ENCODE measurements at places on chromosomes 6 and 20.
A peak's percentile ranks its signal among the peaks of the same experiment; 100 is the strongest.

DNA sequence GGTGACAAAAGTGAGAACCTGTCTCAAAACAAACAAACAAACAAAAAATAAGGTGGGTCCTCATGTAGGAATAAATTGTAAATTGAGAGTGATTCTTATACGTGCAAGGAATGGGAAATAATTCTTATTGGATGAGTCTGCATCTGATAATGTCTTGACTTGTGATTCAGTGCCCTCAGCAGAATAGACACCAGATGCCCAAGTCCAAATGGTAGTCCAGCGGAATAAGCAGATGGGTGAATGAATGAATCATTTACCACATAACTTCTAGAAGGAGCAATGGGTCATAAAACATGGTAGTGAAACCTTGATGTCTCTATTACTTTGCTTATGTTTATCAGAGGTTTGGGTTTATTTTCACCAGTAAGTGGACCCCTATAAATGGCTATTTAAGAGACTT, 747.7 kb downstream of the PHF3 start:
- no peak for DNase-seq

- DNase-seq: peak; percentile 84
These were observed 52.1 kb downstream of the TMEM200A start for GRCh38 chr6:130417951-130418350.

- DNase-seq: no peak
These were observed 28.5 kb upstream of the SNRPB2 start for GRCh38 chr20:16701296-16701695.

- DNase-seq: no peak
These were observed 240.0 kb downstream of the FOXC1 start for GRCh38 chr6:1849691-1850090.

GRCh38 chr6:153001767-153002612, 519 bp downstream of the MTRF1L start:
- DNase-seq: no peak

- DNase-seq: no peak
These were observed 81.0 kb downstream of the FYN start for GRCh38 chr6:111792241-111792640.

GRCh38 chr20:17680836-17681725, 961 bp downstream of the RRBP1 start:
- DNase-seq: peak; percentile 34

DNA sequence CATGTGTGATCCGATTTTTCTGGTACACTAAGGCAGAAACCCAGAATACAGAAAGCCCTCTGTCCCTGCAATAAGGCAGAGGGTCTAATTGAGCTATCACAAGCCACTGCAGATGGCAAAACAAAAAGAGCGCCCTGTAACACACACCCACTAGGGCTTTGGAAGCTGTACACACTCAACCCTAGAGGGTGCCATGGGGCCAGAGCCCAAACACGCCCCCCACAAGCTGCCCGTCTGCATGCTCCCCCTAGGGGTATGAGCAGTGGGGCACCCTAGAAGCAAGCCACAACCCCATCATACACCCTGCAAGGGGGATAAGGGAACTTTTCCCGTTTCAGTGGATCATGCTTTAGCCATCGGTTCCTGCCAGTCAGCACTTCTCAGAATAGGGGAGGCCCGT, 62.2 kb upstream of the PDE10A start:
- DNase-seq: no peak

DNA sequence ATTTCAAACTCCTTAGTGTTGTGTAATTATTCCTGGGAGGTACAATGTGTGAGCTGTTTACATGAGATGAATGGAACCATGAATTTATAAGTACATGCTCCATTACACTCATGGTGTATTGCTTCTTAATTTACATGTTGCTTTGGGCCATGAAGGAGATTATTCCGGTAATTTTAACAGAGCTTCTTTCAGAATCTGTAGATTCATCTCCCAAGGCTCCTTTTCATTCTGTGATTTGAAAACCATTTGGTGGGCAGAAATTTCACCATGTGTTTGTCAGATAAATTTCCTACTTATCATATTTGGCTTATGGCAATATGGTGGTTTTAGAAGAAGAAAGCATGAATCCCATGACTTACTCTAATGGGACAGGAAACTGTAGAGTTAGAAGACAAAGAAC, 421.6 kb upstream of the EYS start:
- DNase-seq: no peak

DNA sequence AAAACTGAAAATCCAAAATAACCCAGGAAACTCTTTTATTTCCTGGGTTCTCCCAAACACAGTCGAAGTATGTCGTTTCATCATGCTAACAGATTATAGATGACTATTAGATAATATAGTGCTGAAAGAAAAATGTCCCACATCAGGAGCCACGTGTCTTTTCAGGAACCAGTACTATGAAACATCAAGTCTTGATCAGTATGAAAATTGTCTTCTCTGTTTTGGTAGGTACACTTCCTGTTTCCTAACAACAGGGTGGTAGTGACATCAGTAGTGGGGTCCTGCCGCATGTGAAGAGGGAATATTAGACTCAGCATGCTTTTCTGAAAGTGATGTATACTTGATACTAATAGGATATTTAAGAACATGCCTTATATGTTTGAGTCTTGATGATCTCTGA, 136.7 kb downstream of the HIVEP1 start:
- peak; percentile 40 for DNase-seq

DNA sequence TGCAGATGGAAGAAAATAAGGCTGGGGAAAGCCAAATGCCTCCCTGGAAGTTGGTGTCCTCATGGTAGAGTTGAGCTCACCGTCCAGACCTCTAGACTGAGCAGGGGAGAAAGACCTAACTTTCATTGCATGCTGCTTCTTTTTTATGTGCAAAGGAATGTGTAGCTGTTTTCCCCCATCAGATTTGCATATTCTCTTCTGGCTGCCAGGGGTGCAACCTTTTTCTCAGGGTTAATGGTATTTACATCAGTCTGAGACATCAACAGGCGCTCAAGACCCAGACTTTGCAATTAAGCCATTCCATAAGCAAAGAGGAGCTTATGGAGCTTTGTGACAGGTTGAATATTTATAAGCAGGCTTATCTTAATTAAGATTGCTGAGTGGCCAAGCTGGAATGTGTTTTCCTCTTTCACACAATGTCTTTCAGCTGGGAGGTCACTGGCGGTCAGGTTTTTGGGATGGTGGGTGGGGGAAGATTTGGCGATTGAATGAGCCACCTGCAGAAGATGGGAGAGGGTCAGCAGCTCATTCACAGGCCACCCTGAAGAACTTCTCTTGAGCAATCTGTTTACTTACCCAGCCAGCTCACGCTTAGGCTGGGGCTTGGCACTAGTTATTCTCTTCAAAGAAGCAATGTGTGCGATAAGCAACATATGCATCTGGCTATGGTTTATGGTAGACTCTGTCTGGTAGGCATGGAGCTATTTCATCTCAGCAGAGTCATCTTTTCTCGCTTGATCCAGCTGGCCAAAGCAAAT, 88.6 kb downstream of the SCP2D1 start:
- DNase-seq: no peak

- DNase-seq: no peak
These were observed 10.2 kb downstream of the LAMA4 start for GRCh38 chr6:112243861-112244827.

GRCh38 chr6:89986650-89987074, 92.4 kb downstream of the GJA10 start:
- DNase-seq: peak; percentile 89

DNA sequence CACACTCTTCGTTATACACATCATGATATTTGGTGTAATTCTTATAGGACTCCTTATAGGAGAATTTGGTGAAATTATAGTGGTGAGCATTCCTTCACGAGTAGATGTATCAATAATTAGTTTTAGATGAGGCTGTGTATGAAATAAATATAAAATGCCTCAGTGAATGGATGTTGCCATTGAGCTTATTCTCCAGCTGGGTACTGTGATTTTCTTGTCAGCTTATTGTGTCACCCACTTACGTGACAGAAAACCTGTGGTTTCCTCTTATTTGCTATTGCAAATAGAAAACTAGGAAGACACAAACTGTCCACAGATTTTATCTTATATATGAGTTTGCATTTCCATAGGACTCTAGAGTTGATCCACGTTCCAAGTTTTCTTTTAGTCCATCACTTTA, 439.9 kb upstream of the RNF217 start:
- no peak for DNase-seq

- DNase-seq: no peak
These were observed 66.0 kb upstream of the BTBD3 start for GRCh38 chr20:11851646-11852045.

DNA sequence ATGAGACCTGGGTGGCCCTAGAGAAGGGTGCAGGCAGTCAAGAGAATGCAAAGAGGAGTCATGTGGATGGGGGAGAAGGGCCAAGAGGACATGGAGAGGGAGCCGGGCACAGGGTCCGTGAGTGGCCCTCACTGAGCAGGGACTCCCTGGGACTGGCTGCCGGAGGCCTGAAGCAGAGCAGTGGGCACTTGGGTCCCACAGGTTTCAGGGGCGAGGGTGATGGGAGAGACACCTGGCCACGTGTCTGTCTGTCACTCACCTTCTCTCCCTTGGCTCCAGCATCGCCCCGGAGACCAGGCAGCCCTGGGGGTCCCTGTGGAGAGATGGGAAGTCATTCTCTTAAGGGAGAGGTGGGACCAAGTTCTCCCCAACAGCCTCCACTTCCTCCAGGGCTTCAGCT, 25.5 kb downstream of the COL11A2 start:
- no peak for DNase-seq

DNA sequence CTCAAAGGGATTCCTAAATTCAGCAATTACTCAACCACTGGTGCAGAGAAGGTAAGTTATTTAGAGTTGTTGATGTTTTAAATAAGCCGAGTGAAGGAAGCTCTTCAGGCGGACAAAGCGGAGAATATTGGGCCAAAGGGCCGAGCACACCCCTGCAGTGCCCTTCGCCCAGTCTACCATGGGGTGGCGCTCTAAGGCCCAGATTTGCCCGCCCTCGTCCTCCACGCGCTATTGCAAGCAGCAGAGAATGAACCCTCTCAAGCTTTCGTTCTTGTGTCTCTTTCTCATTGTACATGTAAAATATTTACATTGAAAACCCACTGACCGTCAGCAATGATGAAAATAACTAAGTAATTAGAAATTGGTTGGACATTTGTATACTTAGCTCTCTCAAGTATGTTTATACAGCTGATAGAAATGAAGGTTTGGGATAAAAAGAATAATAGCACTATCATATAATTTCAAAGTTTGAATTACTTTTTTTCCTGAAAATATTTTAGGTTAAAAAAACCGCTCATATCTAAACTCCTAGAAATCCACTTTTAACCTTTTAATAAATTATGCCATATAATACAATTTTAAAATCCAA, 195.0 kb upstream of the CEP162 start:
- DNase-seq: peak; percentile 3

DNA sequence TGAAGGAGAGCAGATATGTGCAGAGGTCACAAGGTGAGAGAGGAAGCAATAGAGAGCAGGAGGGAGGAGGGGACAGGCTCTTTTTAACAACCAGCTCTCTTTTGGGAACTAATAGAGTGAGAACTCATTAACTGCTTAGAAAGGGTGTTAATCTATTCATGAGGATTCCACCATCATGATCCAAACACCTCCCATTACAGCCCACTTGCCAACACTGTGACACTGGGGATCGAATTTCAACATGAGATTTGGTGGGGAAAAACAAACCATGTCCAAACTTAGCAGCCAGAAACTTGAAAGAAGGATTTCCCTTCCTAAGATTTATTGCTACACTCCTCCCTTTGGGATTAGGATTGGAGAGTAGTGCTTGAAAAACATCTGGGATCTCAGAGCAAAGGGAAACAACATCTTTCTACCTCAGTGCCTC, 135.5 kb upstream of the PLCB4 start:
- DNase-seq: no peak

DNA sequence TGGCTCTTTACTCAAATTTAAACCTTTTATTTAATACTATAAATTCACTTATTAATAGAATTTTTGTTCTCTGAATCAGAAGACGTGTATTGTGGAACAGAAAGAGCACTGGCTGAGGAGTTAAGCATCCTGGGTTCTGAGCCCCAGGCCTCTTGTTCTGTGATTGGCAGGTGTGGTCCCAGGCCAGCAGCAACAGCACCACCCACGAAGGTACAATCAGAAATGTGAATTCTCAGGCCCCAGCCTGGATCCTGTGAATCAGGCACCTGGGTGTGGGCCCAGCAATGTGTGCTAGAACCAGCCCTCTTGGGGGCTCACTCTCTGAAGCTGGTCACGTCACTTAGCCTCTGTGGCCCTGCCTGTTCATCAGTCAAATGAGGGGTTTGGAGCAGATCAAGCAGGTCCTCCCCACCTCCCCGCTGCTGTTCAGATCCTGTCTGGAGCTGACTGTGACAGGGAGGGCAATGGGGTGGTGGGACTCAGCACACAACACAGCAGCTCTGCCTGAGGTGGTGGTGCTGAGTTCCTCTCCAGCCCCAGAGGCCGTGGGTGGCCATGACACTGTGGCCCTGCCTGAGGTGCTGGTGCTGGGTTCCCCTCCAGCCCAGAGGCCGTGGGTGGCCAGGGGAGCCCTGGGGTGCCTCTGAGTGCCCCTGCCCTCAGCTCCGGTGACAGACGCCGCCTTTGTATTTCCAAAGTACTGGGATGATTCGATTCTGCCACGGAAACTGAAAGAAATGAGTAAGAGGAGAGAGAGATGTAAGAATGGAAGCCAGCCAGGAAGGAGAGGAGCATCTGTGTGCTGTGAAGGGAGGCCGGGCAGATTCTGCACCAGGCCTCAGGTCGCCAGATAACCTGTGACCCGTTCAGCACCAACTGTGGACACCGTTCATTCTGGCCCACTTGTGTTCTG, 41.6 kb upstream of the FRMD1 start:
- DNase-seq: no peak

DNA sequence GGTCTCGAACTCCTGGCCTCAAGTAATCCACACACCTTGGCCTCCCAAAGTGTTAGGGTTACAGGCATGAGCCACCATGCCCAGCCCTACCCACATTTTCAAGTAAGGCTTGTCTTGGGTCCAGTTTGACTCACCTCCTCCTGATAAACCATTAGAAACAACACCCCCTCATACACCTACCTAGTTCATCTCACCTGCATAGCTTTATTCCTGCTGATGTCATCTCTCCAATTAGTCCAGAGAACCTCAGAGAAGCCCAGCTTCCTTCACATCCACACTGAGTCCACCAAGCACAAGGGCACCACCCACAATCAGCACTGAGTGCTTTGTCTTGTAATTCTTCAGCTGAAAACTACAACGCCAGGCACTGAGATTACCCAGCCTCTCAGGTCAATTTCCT, 35.3 kb downstream of the KIF16B start:
- no peak for DNase-seq

DNA sequence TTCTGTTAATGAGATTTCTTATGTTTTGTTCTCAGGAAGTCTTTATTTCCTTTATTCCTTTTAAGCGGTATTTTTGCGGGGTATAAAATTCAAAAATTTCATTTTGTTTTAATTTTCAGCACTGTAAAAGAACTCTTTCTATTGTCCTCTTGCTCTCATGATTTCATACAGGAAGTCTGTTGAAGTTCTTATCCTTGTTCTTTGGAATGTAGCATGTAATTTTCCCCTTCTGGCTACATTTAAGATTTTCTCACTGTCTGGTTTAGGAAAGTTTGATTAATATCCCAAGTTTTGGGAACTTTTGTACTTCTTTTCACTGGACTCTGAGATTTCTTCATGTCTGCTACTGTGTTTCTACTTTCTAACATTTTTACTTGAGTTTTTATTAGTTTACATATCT, 581.4 kb upstream of the GJE1 start:
- no peak for DNase-seq
